ENCODE measurements at places on chromosomes 11 and 22.
A peak's percentile ranks its signal among the peaks of the same experiment; 100 is the strongest.

- DNase-seq: no peak
These were observed 87.1 kb downstream of the ABTB2 start for GRCh38 chr11:34270711-34271110.

GRCh38 chr11:79412761-79413160 lies 28.1 kb downstream of the TENM4 start:
- DNase-seq: no peak

GRCh38 chr11:2571598-2572281 lies 126.9 kb downstream of the KCNQ1 start:
- DNase-seq: no peak

- DNase-seq: no peak
These were observed 103.0 kb upstream of the CD44 start for GRCh38 chr11:35035894-35036408.

DNA sequence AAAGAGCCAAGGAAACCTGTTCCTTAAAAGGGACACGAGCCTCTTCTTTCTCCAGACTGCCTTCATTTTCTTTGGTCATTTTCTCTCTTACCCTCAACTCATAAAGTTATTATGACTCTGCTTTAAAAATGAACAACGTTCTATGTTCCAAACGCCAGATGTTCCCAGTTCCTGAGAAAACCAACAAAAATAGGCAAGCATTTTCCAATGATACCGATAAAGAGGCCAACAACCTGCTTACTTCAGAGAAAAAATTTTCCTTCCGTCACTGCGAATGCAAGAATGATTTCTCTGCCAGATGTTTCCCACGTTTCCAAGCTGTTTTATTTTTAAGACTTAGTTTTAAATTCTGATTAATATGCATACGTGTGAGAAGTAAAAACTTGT lies 315 bp upstream of the TRPC6 start:
- no peak for DNase-seq

DNA sequence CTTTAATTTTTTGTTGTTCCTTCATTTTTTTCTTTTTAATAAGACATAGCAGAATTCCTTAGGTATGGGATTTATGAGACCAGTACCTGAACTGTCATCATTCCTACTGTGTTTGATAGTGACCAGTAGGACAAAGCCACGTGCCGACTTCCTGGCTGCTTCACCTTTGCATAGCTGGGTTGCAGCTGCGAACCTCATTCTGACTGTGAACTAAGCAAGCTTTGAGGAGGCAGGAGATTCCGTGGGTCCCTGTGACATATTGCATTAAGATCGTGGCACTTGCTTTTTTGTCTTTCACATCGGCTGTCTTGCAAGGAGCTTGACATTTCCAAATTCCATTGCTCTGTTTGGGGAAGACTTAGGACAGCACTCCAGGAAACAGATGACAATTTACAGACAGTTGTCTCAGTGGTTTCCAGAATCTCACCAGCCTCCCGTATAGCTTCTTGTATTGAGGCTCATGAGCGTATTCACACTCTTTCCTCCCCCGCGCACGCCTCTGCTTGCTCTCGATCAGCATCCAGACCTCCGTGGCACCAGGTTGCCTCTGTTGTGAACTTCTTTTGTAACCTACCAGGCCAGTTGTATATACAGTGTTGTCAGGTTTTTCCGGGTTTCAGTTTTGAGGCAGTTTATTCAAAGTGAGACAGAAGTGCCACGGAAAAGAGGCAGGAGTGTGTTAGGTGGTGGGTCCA lies 101.7 kb downstream of the CWC15 start:
- no peak for DNase-seq

- DNase-seq: no peak
These were observed 48.2 kb downstream of the SGSM3 start for GRCh38 chr22:40418366-40419201.

DNA sequence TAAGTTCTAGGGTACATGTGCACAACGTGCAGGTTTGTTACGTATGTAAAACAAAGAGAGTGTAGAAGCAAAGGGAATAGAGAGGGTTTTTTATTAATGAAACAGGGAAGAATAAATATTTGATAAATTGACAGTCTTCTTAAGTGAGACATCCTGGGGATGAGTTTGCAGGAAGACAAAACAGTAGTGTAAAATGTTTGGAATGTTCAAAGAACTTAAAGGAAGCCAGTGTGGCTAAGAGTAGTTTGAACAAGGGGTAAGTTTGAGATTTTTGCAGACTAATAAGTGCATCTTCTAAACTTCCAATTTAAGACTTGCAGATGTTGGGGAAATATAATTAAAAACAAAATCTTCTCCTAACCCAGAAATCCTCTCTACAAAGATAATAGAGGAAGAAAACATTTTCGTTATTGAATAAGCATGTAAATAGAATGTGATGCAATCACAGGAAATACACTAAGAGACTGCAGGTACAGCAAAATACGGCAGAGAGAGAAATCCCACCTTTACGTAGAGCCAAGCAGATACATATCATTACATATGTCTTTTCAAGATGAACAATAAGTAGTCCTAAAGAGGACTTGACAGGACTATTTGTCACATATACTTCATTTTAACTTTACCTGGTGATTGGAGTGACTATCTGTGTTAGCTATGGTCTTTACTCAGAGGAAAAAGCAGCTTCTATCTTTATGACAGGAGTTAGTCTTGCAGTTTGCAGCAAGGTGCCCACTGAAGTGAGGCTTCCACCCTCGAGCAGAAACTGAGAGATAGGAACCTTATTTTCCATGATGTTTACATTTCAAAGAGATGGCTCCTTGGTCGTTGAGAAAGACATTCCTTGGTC lies 402.1 kb downstream of the CNTN5 start:
- DNase-seq: no peak

DNA sequence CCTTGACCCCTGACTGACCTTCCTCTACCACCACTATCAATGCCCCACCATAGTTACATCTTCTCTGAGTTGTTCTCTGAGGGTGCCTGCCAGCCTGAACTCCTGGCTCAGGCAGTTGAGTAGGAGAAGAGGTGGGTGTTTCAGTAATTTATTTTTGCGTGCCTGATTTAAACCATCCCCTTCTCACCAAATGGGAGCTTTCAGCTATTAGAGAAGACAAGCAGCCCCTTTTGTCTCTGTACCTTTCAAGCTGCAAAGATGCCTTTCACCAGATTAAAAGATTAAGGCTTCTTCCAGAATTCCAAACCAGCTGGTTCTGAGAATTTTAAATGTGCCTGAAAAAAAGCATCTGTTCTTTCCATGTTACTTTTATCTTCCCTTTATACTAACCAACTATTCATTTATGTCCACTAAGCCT lies 223.8 kb downstream of the FAM76B start:
- no peak for DNase-seq

DNA sequence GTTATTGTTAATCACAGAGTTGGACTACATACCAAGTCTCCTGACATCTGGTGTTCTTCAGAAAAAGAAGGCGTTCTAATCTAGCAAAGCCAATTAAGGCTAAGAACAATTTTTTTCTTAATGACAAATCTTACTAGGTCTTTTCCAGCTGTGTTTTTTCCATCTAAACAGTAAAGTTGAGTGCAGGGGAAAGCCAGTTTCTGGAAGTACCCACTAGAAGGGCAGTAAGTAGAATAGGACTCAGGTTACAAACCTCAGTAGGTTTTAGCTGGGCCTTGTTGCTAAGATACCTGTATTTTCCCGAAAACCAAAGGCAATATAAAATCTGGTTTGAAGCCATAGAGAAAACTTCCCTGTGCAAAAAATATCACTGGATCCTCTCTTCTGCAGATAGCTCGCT lies 351.9 kb downstream of the ETS1 start:
- DNase-seq: no peak

DNA sequence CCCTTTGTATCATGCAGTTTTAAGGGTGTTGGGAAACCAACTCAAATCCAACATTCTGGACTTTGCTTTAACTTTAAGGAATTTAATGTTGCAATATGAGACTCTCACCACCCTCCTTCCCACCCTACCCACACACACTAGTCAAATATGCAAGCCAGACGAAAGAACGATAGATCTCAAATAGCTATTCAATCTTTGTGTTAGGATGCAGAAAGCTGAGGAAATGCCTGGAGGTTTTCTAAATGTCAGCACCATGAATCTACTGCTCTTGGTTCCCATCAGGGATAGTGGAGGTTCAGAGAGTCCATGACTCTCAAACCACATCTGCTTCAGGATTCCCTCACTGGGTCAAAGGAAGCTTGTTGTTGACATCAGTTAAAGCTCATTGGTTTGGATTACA lies 33.7 kb downstream of the EXPH5 start:
- no peak for DNase-seq

DNA sequence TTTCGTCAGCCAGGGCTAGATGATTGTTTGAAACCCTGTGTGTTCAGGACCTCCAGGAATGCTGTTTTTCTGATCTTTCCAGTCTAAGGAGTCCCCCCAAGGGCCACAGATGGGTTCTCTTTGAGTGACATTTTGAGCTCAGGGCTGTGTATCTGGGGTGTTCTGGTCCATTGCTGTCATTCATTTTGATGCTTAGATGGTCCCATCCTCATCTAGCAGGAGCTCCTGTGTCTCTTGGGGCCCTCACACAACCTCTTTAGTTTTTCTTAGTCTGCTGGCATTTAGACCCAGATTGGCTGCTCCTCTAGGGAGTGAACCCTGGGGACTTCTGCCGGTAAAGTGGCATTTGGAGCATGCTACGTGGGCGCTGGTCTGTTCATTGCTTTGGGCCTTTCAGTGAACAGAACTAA lies 39.1 kb downstream of the MED15 start:
- no peak for DNase-seq

GRCh38 chr11:77212314-77213007 lies 84.4 kb downstream of the MYO7A start:
- no peak for DNase-seq

- no peak for DNase-seq
These were observed at the start of gene MS4A7 for GRCh38 chr11:60378354-60378753. Gene MS4A7 (plus strand): TSS chr11:60378532. CDS start chr11:60383142, 4,610 bp downstream.

- DNase-seq: no peak
These were observed 8.6 kb downstream of the SLC25A1 start for GRCh38 chr22:19169947-19170318.

GRCh38 chr22:29268511-29269229 lies 602 bp downstream of the EWSR1 start:
- peak; percentile 30 for DNase-seq

GRCh38 chr11:119175493-119176077 lies 7.1 kb downstream of the NLRX1 start:
- no peak for DNase-seq

- DNase-seq: no peak
These were observed 145.4 kb downstream of the OPCML start for GRCh38 chr11:133386852-133387251.

DNA sequence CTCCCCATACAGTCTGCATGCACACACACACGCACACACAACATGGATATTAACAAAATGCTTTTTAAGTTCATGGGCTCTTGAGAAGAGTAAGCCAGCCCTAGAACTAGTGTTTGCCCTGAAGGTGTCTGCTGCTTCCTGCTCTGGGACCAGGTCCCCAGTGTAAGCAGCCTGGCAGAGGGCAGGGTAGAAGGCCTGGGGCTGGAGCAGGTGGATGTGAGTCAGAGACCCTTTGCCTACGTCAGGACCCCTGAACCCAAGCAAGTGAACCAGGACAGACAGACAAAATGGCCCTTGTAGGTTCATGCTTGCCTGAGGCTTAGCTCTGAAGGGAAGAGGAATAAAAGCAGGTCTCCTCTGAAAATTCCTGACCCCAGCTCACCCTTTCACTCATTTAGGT lies 357.9 kb downstream of the TBC1D22A start:
- no peak for DNase-seq

DNA sequence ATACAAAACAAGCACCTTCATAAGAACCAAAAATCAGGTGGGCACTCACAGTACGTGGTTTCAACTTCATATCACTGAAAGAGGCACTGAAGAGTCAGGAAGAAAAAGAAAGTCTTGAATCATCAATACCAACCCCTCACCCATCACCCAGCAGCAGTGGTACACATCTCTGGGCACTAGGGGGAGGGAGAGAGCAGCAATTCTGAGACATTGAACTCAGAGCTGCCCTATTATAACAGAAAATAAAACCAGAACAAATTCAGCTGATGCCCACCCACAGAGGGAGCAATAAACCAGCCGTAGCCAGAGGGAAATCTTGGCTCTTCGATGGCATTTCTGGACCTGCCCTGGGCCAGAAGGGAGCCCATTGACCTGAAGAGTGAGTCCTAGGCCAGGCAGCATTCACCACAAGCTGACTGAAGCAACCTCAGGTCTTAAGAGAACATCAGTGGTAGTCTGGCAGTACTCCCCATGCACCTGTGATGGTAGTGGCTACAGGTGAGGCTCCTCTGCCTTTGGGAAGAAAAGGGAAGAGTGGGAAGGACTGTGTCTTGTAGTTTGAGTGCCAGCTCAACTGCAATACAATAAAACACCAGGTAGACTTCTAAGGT lies 42.2 kb upstream of the FAM181B start:
- DNase-seq: no peak

GRCh38 chr11:61112575-61112974 lies 10.3 kb downstream of the CD5 start:
- DNase-seq: no peak

DNA sequence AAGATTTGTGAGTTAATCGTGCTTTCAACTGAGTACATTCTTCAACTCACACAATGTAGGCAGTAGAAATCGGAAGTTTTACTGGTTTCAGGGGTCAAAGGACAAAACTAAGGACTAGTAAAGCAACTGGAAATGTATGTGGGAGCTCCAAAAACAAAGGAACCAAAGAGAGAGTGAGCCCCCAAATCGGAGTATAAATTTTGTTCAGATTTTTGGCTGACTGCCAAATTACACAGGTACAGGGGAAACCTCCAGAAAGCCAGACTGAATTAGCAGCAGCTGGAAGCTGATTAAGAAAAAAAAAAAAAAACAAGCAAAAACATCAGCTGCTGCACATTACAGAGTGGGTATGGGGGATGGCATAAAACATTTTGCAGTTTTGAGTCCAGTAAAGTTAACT lies 75.2 kb upstream of the GNAZ start:
- DNase-seq: no peak

DNA sequence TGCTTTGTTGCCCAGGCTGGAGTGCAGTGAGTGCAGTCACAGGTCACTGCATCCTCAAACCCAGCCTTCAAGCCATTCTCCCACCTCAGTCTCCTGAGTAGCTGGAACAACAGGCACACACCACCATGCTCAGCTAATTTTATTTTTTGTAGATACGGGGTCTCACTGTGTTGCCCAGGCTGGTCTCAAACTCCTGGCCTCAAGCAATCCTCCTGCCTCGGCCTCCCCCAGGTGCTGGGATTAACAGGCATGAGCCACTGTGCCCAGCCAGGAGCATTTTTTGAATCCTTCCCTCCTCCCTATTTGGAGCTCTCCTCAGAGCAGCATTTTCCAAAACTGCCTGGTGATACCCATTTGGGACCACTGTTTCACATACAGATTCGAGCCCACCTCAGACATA lies 77.2 kb downstream of the NCAPD3 start:
- no peak for DNase-seq

- no peak for DNase-seq
These were observed 13.1 kb downstream of the MGAT3 start for GRCh38 chr22:39469681-39470450.

DNA sequence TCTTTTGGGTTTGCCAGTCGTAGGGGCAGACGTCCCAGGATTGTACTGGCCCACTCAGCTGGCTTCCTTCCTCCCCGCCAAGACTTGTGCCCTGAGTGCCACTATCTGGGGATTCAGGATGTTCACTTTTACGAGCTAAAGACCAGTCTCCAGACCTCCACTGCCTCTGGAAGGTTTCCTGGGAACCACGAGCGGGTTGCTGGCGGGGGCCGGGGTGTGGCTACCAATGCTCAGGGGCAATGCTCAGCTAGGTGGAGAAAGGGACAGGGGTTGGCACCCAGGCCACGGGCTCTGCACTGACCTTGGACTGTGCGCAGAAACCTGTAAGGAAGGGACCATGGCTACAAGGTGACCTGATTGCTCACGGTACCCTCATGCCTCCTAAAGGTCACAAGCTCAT lies 2.2 kb downstream of the NEFH start:
- no peak for DNase-seq

Measured in stimulated activated CD4-positive, alpha-beta T cell treated with anti-CD3 and anti-CD28 coated beads, Interleukin-4, amount 100 ng/mL, for 4 hours (primary cell).